ENCODE measurements at places on chromosomes 3 and 15.
A peak's percentile ranks its signal among the peaks of the same experiment; 100 is the strongest.

- DNase-seq: no peak
These were observed 123.8 kb upstream of the FEZF2 start for GRCh38 chr3:62497156-62497555.

DNA sequence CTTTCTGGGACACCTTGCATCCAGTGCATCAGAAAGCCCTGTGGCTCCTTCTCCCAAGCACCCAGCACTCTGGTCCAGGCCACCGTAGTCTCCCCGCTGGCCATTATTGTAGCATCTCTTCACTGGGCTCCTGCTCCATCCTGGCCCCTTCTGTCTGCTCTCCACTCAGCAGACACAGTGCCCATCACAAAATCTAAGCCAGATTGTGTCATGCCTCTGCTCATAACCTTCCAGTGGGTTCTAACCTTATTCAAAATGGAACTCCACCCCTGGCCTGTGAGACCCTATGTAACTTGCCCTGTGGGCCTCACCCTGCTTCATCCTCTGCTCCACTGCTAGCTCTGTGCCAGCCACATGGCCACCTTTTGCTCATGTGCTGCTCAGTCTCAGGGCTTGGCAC lies 31.7 kb upstream of the PRR23E start:
- DNase-seq: no peak

DNA sequence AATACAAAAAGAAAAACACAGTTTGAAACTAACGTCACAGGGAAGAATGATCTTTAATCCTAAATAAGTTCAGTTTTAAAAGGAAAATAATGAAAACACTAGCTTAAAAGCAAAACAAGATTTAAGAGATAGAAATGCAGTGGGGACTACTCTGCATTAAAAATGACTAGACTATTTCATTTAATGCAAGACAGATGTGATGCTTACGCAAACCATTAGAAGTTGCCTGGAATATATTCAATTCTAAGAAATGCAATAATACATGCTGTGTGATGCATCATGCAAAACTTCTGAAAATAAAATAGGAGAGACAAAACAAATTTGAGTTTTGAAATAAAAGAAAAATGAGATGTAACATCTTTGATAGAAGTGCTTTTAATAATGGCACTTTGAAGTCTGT lies 97.6 kb upstream of the STRIT1 start:
- no peak for DNase-seq

DNA sequence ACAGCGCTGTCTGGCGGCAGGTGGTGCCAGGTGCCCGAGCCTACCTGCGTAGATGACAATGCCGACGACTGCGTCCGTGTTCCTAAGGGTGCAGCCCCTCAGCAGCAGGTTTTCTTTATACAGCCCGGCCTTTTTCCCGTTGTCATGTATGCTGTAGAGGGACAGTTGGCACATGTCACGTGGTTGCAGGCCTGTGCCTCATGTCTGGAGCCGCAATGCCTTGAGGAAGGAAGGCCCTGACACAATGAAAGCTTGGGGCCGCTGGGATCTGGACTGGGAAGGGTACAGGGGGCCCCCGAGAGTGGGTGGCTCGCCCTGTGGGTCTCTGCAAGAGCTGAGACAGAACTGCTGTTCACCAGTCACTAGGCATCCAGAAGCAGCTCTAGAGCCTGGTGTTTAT lies 136.0 kb downstream of the ATP10A start:
- no peak for DNase-seq

DNA sequence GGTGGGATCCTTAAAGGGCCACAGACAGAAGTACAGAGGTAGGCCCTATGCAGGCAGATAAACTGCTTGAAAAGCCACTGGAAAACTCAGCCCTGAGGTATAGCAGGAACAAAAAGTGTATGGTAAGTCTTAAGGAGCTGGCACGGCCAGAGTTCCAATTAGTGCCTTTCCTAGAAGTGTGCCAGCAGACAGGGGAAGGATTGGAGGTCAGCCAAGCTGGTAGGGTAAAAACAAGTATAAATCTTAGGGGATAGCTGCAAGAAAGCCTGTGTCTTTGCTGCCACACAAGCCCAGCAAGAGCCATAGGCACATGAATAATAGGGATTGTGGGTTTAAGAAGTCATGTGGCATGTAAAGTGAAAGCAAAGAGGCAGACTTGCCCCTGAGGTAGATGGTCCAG lies 582.5 kb downstream of the PLOD2 start:
- no peak for DNase-seq

GRCh38 chr3:173395073-173395411 lies 2.5 kb upstream of the NLGN1 start:
- DNase-seq: no peak

GRCh38 chr15:25740383-25741255 lies 122.5 kb downstream of the ATP10A start:
- DNase-seq: no peak

GRCh38 chr15:58460872-58461271 lies 29.1 kb downstream of the LIPC start:
- DNase-seq: no peak

DNA sequence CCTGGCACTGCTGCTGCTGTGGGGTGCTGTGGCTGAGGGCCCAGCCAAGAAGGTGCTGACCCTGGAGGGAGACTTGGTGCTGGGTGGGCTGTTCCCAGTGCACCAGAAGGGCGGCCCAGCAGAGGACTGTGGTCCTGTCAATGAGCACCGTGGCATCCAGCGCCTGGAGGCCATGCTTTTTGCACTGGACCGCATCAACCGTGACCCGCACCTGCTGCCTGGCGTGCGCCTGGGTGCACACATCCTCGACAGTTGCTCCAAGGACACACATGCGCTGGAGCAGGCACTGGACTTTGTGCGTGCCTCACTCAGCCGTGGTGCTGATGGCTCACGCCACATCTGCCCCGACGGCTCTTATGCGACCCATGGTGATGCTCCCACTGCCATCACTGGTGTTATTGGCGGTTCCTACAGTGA lies 2.1 kb downstream of the GRM2 start:
- no peak for DNase-seq

DNA sequence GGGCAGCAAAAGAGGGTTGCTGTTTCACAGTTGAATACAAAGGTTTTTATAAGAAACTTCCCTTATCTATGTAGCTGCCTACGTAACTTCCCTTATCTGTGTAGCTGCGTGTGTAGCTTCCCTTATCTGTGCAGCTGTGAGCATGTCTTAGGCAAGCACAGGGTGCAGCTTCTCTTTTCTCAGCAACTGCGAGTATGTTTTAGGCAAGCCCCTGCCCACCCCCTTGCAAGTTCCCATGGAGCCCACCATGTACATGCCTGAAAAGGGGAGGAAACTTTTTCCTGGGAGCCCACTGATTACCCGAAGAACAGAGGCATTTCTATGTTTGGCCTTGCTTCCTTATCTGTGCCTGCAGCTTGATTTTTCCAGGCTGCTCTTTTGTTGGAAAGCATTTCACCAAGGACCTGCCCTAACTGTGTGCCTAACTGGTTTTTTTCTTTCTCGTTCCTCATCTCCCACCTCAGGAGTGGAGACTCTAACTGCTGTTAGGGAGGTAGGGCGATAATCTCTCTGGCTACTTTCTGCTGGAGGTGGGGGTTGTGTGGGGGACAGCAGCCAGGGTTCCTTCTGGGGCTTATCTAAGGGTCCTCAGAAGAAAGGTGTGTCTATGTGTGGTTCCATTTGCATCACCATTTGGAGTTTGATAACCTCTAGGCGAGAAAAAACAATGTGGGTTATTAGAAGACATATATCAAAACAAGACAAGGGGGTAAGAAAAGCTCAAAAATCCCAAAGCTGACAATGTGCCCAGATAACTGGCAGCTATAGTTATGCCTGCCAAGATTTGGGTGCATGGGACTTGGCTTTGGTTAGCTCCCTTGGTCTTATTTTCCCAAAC lies 26.0 kb downstream of the SORD start:
- no peak for DNase-seq

GRCh38 chr3:535566-536416 lies 339.2 kb downstream of the CHL1 start:
- DNase-seq: no peak

DNA sequence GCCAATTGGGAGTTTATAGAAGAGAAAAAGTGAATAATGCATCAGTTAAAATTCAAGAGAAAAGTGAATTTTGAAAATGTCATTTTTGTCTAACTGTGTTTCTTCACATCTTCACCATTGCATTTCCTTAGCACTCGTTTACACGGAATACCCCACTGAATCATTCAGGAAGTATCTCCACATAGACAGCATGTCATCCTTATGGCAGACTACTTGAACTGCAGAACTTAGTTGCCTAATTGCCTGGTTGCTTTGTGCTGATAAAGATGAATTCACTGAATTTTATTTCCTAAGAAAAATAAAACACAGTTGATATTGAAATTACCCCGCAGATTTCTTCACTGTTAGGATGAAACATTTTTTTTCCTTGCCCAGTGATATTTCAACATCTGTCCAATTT lies 627.1 kb downstream of the ROBO1 start:
- DNase-seq: no peak

DNA sequence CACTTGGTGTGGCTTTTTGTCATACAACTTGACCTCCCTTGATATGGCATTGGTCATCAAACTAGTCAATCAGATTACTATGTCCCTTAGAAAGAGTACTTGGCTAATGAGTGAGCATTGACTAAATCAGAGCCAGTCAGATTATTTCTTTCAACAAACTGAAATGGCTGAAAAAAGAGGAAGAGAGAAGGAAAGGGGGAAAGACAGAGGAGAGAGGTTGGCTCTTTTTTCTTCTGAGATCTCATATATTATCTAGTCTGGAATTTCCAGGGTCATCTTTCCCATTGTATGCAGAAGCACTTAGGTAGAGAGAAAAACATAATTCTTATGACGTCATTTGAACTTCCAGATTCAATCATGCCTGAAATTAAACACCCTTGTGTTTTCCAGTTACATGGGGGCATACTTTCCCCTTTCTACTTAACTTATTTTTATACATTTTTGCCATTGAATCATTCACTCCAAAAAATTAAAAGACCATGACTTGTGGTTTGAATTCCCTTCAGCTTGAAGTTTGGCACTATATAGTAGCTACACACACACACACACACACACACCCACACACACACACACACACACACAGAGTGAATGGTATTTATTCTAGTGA lies 387.8 kb downstream of the LSAMP start:
- DNase-seq: no peak

GRCh38 chr3:65893631-65894030 lies 145.1 kb downstream of the MAGI1 start:
- no peak for DNase-seq

GRCh38 chr15:65634356-65634755 lies 12.6 kb downstream of the SLC24A1 start:
- DNase-seq: no peak

DNA sequence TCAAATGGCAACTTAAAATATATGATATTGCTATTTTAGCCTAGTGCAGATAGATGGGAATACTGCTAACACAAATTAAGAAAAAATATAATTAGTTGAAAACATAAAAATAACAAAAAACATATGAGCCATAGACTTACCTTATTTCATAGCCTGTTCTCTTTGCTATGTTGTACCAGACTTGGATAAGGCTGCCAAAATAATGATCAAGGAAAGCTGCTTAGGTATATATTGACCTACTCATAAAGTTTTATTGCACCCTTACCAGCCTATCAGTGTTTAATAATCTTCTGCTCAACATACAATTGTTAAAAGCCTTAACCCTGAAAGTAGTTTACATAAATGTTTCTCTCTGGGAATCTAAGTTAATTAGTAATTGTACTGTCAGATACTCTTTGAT lies at the start of gene SI:
Gene SI, minus strand, starts transcription at position 204 of the 400 bp plus-strand sequence. CDS start 2,484 bp downstream, outside the sequence.
- no peak for DNase-seq

- peak; percentile 47 for DNase-seq
These were observed 90.2 kb downstream of the TIGIT start for GRCh38 chr3:114383875-114384557.

GRCh38 chr3:152381881-152382295 lies 113.2 kb downstream of the MBNL1 start:
- no peak for DNase-seq

DNA sequence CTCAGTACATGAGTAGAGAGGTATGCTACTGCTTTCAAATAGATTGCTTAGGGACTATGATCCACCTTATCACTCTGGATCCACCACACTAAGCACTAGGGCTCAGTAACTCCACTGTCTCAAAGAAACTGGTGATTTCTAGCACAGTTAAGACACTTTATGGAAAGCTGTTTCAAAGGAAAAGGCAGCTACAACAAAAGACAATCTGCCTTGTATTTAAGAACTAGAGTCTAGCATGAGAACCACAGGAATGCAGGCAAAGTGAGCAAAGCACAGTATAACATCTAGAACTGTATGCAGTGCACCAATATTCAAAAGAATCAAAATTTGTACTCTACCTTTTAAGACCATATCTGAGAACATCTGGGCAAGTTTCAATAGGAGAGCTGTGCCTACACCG lies 17.9 kb downstream of the TFRC start:
- no peak for DNase-seq

Measured in HCT116 (cell line).